ENCODE measurements at places on chromosomes 6 and 20.
A peak's percentile ranks its signal among the peaks of the same experiment; 100 is the strongest.

- no peak for DNase-seq
Measured at GRCh38 chr6:52707963-52708680, 37.2 kb downstream of the TMEM14A start.

DNA sequence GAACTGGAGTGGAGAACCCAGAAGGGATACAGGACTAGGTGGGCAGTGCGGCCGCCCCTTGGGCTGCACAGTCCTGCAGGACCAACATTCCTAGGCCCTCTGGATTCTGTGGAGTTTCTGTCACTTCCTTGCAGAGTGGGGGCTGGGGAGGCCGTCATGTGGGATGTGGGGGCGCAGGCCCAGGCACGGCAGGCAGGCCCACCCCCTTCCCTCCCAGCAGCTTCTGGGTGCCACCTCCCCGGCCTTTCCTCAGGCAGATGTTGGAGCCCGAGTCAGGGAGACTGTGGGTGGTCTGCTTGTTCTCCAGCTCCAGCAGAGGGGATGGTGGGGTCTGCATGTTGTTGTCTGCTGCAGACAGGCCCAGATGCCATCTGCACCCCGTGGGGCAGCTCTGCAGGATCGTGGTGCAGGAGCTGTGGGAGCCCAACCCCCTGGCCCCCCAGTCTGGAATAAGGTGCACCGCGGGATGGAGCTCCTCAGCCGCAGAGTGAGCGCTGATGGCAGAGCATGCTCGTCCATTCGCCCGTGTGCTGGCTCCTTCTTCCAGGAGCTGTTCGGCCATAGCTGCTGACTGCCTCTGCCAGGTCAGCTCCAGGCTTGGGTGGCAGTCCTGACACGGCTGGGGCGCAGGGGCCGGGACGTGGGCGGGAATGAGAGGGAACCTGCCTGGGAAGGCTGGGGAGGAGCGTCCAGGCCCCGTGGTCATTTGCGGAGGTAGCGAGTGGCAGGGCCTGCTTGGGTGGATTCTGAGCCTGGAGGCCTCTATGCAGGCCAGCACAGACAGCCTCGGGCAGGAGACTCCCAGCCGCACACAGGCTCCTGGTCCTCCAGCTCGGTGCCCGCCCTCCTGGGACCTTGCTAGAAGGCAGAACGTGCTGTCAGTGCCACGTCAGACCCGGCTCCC is 18.1 kb downstream of the SLC17A9 start:
- DNase-seq, result no peak

GRCh38 chr20:47243532-47244305 is 112.8 kb downstream of the ZMYND8 start:
- DNase-seq, result no peak

DNA sequence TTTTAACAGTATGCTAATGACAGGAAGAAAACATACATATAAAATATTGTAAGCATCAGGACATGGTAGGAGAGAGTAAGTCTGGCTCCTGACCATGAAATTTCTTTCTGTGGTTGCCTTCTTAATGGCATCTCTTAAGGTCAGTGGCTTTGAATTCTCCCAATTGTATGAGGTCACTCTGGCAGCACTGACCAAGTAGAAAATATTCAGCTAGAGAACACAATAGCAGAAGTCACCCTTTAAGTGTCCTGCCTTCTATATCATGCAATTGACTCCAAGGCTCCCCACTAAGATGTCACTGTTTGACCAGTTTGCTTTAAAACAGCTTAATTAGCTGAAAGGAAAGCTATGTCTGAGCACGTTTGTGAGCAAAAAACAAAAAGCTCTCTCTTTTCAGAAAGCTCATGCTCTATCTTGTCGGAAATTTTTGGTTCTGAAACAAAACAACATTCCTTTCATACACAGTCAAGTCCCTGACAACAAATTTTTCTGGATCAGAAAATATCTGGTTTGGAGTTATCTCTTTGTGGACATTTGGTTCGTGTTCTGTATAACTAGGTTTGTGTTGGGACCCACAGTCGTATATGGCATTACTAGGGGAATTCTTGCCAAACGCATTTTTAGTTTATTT is 120.9 kb upstream of the IFNGR1 start:
- no peak for DNase-seq

DNA sequence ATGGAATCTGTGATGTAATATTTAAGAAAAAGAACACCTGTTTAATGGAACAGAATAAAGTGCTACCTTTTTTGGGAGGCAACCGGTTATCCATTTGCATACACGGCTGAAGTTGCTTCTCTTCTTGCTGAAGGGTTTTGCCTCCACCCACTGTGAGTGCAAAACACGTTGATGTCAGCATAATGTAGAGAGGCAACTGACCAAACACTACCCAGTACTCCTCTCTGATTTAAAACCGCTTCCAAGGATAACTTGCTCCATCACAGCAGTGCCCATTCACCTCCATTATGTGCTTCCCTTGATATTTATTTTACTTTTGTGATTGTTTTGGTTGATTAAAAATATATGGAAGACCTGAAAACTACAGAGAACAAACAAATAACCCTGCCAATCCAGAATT is 1.4 kb downstream of the SLC17A1 start:
- no peak for DNase-seq

GRCh38 chr6:110296241-110297025 is 61.7 kb downstream of the METTL24 start:
- DNase-seq, result no peak

GRCh38 chr6:34600796-34601195 is 44.7 kb upstream of the SPDEF start:
- DNase-seq, result no peak

- DNase-seq, result no peak
Measured at GRCh38 chr6:150600010-150600300, 270 bp downstream of the PLEKHG1 start.

GRCh38 chr20:58646257-58646656 is 4.8 kb upstream of the STX16 start:
- no peak for DNase-seq

DNA sequence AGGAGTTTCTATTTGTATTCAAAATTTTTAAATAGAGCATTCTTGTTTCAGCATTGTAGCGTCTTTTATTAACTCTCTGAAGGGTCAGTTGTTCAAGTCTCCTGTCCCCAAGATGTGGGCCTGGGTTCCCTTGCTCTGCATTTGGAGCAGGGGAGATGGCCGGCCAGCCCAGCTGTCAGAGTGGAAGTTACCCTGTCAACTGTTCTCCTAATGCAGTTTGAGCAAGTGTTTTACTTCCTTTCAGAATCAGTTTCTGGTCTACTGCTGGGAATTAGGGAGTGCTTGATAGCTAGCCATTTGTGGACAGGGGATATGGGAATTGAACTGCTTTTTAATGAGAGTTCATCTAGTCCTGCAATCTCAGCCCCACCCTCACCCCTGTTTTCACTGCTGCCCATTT is 116.6 kb downstream of the QKI start:
- no peak for DNase-seq

DNA sequence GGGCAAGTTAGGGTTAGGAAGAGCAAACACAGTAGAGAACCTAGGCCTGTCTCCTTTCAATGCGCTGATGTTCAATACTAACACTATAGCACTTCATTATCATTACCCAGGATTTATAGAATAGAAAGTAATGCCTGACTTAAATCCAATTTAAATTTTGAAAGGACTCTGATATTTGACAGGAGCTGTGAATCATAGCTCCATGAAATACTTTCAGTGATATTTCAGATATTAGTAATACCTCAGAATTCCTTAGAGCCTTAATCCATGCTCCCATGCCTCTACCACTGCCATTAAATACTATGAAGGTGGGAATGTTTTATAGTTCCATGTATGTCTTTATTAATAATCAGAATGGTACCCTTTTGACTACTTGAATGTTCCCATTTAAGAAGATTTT is 530.2 kb downstream of the BCKDHB start:
- no peak for DNase-seq

DNA sequence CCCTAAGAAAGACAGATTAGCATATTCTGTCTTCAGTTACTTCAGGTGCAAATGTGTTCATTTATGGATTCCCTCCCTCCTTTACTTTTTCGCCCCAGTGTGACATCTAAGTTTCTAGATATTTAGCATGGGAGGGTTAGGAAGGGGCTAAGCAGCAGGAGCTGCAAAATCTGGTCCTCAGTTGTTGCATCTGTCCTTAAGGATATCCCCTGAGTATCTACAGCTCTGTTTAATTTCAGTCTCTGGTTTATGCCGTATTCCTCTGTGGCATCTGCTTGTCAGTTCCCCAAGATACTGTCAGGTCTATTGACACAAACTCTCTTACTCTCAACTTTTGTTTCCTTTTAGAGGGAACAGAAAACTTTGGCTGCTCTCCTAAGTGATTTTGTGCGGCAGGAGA is 754.6 kb upstream of the MAP3K7 start:
- no peak for DNase-seq

- no peak for DNase-seq
Measured at GRCh38 chr6:14265049-14266021, 147.8 kb downstream of the CD83 start.

GRCh38 chr6:38176797-38177751 is 357.5 kb downstream of the ZFAND3 start:
- no peak for DNase-seq

GRCh38 chr20:62732031-62732760 is 23.6 kb downstream of the NTSR1 start:
- DNase-seq, result no peak

DNA sequence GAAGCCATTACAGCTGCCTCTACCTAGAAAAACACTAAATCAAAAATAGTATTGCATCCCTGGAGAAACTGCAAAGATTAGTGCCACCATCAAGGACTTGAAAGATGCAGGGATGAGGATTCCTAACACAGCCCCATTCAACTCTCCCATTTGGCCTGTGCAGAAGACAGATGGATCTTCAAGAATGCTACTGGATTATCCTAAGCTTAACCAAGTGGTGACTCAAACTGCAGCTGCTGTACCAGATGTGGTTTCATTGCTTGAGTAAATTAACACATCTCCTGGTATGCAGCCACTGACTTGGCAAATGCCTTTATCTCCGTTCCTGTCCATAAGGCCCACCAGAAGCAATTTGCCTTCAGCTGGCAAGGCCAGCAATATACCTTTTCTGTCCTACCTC is 117.4 kb downstream of the TBC1D32 start:
- no peak for DNase-seq

GRCh38 chr20:57457243-57458095 is 66.3 kb downstream of the RBM38 start:
- DNase-seq, result no peak

DNA sequence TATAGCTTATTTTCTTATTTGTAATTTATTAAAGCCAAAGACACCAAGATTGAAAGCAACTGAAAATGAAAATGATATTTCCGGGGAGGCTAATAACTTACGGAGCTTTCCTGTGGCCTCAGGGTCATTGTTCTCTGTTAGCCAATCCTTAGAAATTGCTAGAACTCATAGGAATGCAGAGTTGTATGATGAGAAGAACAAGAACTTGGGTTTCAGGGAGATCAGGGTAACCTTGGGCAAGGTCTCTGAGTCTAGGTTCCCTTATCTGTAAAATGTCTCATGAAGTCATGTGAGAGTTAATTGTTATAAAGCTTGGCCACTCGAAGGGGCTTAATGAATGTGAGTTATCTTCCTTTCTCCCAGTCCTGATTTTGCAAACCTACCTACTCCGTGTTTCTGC is 20.1 kb upstream of the SERINC3 start:
- DNase-seq, result no peak

DNA sequence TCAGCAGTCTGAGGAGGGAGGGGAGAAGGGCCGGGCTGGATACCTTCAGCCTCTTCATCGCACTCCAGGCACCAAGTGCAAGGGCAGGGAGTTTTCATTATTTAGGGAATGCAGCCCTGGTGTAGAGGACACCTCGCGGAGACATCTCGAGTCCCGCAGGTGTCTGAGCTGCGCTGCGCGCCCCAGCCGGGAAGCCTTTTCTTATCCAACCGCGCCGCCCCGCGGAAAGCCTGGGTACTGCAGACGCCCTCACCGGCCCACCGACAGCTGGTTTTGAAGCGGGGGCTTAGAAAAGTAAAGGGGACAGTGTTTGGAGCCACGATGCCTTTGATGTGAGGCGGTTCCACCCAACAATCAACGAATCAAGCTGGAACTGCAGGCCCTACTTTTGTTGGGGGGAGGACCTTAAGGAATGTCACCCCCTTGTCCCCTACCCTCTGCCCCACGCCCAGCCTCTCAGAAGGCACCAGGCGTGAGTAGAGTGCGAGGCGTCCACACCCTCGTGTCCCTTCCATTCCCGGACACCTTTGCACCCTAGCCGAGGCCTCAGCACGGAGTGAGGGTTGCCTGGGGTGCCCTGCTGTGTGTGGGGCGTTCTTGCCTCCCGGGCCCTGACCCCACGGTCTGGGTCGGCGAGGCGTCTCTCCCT is 8.6 kb downstream of the NKX2-2 start:
- no peak for DNase-seq

GRCh38 chr20:49405062-49405683 is 77.3 kb downstream of the KCNB1 start:
- peak; percentile 52 for DNase-seq

GRCh38 chr20:24702501-24703283 is 233.3 kb downstream of the SYNDIG1 start:
- DNase-seq, result no peak

GRCh38 chr6:125123468-125124048 is 30.0 kb upstream of the TPD52L1 start:
- DNase-seq, result no peak

DNA sequence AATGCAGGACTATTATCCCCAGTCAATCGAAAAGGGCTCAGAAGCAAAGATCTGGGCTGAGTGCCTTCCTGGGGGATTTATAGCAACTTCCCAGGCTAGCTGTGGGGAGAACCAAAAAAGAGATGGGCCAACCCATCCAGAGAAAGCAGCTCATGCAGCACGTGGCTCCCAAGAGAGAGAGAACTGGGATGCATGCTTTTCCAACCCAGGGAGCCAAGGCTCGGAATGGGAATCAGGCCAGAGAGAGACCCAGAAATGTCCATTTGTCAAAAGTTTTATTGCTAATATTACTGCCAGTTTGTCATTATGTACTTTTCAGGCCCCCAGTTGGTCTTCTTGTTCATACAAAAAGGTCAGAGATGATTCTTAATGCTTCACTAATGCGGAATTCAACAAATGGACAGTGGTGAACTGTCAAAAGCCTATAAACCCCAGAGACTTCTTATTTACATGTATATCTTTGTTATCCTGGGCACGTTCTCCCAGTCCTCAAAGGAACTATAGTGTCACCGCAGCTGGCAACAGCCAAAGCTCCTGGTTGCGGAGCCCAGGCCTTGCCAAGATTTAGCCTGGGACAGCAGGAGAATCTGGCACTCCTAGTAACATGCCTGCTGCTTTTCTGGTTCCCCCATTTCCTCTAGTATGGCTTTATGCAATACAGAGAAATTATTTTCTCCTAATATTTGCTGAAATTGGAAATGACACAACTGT is 139.1 kb upstream of the POU3F2 start:
- DNase-seq, result peak; percentile 21

DNA sequence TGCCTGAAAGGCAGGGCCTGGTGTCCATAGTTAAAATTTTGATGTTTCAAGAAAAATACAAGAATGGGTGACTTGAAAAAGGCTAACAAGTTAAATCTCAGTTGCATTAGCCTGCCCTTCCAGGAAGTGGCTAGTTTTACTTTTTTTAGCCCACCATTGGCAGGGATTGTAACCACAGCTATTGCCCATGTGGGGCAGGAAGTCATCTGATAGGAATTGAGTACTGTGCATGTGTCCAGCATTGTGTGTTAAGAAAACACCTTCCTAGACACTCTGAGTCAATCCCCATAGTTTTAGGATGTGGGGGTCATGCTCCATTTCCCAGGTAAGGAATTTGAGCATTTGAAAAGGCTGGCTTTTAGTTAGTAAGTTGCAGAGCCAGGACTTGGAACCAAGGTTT is 26.9 kb downstream of the LYRM2 start:
- no peak for DNase-seq

All from posterior cingulate gyrus (tissue), 11 donors.